NCI-H2171 treated with DMSO at 0.1 percent for 48 hours (cell line): ENCODE measurements at places on chromosomes 2 and 18.

GRCh38 chr2:236246711-236247246 is 17.4 kb downstream of the ASB18 start:
- DNase-seq, result no peak

DNA sequence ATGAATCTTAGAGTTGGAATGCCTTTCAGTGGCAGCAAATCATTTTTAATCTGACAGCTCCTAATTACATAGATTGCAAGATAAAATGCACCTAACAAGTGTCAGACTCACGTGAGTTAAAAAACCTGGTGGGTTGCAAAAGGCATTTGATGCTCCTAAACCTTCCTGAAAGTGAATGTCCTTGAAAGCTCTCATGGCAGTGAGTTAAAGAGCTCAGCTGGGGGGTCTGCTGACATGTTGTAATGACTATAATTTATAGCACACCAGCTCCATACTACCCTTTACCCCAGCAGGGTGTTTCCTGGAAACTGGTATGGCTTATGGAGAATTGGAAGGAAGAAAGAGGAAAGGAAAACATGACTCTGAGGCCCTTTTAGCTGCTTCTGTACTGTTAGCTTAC is 91.9 kb upstream of the CAVIN2 start:
- DNase-seq, result no peak

DNA sequence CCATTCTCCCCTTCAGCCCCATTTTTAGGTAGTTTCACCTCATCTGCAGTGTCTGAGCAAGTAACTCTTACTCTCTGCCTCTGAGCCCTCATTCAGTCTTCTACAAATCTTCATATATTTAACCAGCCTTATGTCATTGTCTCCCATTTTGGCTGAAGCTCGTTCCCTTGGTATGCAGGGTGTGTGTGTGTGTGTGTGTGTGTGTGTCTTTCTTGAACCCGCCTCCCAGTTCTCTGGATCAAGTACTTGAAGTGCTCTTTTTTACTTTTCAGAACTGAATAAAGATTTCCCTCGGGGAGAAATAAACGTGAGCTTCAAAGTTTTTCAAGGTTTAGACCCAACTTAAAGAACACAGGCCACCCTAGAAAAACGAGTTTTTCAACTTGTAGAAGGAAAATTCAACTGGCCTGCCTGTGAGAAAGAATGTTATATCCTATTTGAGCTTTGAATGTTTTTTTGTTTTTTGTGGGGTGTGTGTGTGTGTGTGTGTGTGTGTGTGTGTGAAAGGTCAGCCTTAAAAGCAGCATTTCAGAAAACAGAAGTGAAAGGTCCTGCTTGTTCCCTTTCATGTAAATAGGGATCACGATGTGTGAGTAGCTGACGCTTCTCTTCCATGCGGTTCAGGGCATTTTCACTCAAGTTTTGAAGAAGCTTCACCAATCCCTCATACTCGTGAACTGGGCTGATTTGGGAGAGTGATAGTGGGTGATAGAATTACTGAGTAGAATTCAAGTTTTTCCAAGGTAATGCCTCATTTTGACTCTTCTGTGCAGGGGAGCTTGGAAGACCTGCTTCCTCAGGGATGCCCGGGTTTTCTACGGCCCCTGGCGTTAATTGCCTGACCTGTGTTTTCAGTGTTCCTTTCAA is 50.6 kb upstream of the EML6 start:
- DNase-seq, result no peak

DNA sequence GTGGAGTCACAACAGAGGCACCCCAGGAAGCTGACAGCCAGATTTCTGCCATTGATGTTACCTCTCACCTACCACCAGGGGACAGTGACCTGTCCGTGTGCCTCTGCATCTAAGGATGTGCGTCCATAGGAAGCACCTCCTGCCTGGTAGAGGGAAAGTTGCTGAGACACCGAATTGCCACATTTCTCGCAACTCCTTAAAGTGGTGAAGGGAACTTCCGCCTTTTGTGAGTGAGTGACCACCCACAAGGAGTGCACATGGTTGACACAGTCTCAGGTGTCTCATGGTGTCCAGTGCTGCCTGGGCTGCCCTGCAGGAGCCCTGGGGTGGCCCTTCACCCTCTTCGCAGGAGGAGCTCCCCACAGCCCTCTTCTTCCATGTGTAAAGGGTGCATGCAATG is 201.8 kb downstream of the GBX2 start:
- no peak for DNase-seq

DNA sequence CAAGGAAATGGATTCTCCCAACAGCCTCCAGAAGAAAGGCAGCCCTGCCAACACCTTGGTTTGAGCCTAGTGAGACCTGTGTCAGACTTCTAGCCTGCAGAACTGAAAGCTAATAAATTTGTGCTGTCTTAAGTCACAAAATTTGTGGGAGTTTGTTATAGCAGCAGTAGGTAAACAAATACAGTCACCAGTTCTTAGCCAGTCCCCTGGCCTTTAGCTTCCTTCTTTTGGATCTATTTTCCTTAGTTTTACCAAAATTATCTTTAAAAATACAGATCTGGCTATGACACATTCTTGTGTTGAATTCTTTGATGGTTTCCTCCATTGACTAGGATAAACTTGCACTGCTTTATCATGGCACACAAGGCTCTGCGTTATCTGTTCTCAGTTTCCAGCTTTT is 697.9 kb upstream of the FANCL start:
- no peak for DNase-seq

DNA sequence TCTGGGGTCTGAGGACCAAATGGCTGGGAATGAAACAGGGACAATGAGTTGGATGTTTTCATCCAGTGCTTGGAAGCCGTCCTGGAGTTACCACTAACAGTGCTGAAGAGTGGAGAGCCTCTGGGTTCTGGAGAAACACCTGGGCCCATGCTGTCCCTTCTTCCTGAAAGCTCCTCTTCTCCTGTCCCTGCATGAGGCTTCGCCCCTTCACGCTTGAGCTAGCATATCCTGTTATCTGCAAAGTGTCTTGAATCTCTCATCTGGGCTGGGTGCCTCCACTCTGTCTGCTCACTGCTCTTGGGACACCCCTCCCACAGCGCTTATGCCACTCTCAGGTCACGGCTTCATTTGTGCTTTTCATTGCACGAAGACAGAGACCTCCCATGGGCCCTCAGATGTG is 154.5 kb downstream of the MYCN start:
- no peak for DNase-seq

GRCh38 chr2:30264274-30264673 is 32.9 kb downstream of the LBH start:
- DNase-seq, result no peak

DNA sequence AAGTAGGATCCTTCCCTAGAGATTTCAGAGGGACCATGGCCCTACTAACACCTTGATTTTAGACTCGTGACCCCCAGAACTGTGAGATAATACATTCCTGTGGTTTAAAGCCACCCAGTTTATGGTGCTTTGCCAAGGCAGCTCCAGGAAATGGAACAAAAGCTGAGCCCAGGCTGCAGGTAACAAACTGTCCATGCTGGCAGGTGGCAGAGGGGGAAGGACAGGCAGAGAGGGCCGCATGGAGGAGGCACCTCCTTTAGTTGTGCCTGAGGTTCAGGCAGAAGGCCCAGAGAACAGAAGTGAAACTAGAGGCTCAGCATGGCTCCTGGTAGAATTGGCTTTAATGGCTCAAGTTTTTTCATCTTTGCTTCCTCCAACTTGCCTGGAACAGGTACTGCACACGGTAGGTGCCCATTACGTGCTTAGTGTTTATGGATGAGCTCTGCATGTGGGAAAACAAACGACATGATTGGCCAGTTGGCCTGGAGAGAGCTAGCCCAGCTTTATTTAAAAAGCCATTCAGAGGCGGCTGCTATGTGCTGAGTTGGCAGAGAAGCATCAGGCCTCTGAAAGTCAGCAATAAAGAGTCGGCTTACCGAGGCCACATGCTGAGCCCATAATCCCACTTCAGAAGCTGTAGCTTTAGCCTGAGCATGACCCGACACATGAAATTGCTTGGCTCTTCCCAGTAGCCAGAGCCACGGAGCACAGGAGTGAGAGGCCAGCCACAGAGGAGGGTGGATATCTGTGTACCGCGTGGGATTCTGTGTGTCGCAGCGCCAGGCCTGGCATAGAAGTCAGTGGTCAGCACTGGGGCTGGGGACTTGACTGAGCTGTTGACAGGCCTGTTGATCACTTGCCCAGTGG is 36.5 kb downstream of the HS1BP3 start:
- DNase-seq, result peak; percentile 17

- no peak for DNase-seq
Observed at GRCh38 chr2:121034551-121034950, 250.5 kb downstream of the TFCP2L1 start.

- DNase-seq, result no peak
Observed at GRCh38 chr2:106956416-106956815, 70.4 kb upstream of the ST6GAL2 start.

DNA sequence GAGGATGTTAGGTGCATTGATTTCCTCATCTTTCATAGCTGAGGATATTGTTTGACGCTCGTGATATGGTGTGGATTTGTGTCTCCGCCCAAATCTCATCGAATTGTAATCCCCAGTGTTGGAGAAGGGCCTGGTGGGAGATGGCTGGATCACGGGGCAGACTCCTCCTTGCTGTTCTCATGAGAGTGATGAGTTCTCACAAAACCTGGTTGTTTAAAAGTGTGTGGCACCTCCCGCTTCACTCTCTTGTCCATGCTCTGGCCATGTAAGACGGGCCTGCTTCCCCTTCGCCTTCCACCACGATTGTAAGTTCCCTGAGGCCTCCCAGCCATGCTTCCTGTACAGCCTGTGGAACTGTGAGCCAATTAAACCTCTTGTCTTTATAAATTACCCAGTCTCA is 28.4 kb upstream of the GPC1 start:
- no peak for DNase-seq

DNA sequence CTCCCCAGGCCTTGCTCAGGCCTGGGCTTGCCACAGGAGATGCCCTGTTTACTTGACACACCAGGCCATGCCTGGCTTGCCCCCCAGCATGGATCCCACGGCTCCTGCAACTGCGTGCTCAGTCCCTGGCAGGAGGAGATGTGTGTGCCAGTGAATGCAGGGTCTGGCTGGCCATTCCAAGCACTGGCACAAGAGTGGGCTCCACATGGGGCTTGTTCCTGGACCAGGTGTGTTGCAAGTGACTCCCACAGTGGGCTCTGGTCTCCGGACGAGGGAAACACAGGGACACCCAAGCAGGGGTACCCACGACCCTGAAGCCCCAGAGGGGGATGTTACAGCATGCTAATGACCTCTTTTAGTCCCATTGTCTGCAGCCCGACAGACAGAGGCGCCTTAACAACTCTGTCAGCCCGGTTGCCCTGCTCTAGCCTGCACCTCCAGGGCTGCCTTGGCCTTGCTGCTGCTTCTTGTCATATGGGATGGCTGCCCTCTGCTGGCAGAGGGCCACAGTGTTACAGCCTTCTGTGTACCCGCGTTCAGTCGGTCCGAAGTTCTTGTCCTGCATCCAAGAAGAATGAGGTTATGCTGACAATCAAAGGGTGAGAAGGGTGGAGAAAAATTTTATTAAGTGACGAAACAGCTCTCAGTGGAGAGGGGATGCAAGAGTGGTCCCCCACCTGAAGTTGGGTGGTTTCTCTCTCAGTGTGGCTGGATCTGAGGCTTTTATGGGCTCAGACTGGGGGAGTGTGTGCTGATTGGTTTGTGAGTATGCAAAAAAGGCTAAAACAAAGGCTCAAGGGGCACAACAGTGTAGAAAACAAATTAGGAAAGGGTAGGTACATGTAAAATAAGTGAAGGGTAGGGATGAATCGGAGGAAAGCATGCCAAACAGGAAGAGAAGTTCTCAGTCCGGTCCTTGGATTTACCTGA is 180.4 kb downstream of the MBD5 start:
- peak; percentile 10 for DNase-seq

- DNase-seq, result peak; percentile 47
Observed at GRCh38 chr2:127106457-127106990, 430 bp downstream of the BIN1 start.

- no peak for DNase-seq
Observed at GRCh38 chr18:51610481-51610880, 413.0 kb upstream of the MEX3C start.

DNA sequence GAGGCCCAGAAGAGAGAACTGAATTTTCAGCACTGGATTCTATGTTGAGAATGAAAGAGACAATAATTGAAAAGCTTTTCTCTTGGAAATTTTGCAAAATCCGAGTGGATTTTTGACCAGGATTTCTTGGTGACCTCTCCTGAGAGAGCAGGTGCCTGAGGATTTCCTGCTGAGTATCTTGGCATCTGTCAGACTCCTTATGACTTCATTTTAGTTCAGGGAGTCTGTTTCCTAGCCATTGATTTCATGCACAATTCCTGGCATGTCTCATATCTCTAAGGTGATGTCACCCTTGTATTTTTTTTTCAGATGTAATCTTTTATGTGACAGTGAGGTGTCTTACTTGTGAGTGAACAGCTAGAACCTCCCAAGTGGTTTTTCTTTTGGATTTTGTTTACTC is 195.9 kb downstream of the NEDD4L start:
- DNase-seq, result peak; percentile 84

DNA sequence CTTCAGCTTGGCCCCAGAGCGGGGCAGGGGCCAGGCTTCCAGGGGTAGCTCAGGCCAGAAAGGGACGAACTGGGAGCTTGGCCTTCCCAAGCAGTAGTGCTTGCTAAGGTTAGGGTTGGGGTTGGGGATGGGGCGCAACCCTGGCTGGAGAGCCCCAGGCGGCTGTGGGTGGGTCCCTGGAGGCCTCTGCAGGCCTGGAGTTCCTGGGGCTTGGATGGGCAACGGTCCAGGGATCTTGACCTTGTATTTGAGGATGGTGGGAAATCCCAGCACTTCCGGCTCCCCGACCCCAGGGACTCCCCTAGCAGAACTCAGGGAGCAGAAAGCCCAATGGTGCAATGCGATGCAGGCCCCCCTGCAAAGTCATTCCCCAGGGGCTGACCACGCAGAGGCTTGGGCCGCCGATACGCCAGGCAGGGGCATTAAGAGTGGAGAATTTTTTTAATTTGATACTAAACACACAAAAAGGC is 12.6 kb upstream of the MLPH start:
- no peak for DNase-seq

- DNase-seq, result peak; percentile 26
Observed at GRCh38 chr2:196453613-196454047, 185.9 kb upstream of the CCDC150 start.

DNA sequence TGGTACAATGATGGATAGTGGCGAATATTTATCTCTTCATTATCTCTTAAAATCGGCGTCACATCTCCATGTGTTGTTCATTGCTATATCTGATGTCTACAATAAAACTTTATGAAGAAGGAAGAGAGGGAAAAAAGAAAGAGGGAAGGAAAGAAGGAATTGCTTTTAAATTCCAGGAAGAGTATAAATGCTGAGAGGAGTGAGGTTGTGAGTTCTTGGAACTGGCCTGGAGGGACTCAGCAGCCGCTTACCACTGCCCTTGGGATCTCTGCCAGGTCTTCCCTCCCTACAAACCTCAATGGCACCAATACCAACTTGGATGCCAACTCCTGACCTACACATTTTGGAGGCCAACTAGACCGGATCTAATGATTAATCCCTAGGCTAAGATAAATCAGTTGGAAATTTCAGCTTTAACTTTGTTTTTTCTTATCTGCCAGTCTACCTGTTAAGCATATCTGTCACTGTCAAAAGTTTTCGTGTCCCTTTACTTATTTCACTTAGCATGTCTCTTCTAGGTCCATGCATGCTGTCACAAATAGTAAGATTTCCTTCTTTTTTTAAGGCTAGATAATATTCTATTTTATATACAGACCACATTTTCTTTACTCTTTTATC is 9.8 kb downstream of the SCN9A start:
- no peak for DNase-seq
